IPS DF 19.7 (cell line): ENCODE measurements at places on chromosomes 7 and 10.

DNA sequence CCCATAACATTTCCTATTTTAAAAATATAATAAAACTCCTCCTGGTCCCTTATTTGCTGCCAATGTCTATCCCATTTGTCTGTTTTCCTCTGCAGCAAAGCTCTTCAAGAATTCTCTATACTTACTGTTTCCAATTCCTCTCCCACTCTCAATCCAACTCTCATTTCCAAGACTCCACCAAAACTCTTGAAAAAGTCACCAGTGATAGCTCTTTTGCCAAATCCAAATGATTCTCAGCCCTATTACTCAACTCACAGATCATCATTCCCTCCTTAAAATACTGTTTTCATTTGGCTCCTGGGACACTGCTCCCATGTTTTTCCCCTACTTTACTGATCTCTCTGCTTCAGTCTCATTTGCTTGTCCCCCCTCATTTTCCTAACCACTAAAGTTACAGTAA is 139.4 kb downstream of the HIBADH start:
- no peak for DNase-seq

DNA sequence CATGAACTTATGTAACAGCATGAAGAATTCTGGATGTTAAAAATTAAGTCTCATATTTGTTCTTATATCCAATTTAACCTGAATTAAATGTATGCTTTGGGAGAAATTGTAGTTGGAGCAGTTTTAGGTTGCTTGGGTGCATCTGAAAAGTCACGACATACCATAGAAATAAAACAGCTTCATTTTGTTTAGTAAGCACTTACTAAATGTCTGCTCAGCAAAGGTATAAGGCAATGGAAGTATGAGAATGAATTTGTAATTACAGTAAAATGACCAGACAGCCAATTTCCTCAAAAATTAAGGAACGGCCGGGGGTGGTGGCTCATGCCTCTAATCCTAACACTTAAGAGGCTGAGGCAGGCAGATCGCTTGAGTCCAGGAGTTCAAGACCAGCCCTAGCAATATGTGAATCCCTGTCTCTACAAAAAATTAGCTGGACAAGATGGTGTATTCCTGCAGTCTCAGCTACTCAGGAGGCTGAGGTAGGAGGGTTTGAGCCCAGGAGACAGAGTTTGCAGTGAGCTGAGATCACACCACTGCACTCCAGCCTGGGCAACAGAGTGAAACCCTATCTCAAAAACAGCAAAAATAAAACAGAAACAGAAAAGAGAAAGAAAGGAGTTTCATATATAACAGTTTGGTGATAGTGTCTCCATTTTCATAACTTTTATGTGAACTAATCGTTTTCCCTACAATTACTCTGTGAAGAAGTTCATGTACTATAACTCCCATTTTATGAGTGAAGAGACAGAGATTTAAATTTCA is 47.2 kb upstream of the KLF6 start:
- no peak for DNase-seq

- no peak for DNase-seq
Measured at GRCh38 chr10:77571490-77571889, 66.1 kb downstream of the KCNMA1 start.

GRCh38 chr7:79785556-79785955 is 332.1 kb upstream of the MAGI2 start:
- DNase-seq, result no peak

GRCh38 chr7:29434380-29434768 is 129.3 kb upstream of the PRR15 start:
- no peak for DNase-seq

DNA sequence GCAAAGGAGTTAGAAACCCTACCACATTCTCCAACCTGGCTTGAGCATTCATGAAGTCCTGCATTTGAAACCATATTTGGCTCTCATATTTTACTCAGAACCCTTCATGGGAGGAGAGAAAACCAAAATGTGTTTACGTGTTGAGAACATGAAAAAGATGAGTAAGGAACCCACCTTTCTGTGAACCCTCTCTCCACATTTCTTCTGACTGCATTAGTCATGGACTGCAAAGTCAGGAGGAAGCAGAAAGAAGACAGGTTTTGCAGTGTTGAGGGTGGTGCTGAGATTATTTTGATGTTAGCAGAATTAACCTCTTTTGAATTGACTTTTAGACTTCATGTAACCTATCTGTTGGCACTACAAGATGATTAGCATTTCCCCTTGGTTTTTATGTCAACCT is 4.9 kb downstream of the IFIT1B start:
- no peak for DNase-seq

DNA sequence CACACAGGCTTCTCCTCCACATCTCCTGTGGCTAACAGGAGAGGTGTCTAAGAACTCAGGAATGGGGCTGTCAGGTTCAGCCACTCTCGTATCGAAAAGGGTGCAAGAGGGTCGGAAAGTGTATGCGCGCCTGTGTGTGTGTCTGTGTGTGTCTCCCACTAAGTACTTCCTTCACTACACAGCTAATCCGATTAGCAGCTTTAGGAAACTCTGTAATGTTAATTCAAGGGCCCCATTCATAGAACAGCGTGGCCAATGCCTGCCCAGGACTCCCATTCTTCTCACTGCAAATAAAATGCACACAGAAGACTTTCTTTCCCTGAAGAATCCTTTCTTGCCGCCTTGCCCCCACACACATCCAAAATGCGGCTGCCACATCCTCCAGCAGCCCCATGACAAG is 39.9 kb downstream of the TLL2 start:
- DNase-seq, result no peak
